ENCODE measurements at places on chromosomes 6 and 20.

GRCh38 chr6:165983112-165984072 is 184.3 kb downstream of the TBXT start:
- no peak for DNase-seq

DNA sequence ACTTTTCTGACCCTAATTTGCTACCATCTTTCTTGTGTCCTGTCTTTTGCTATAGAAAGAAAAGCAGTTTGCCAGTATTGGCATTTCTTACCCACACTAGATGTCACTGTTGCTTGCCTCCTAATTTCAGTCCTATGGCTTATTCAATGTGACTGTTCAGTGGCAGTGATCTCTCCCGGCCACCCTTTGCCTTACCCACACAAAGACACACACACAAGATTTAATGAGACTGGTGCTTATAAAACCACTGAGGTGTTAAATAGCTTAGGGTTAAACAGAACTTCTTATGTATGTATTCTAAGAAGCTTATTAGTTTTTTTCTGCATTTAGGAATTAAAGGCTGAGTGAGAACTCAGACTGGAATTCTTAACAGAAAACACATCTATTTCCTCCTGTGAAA is 233.6 kb upstream of the ASCC3 start:
- no peak for DNase-seq

DNA sequence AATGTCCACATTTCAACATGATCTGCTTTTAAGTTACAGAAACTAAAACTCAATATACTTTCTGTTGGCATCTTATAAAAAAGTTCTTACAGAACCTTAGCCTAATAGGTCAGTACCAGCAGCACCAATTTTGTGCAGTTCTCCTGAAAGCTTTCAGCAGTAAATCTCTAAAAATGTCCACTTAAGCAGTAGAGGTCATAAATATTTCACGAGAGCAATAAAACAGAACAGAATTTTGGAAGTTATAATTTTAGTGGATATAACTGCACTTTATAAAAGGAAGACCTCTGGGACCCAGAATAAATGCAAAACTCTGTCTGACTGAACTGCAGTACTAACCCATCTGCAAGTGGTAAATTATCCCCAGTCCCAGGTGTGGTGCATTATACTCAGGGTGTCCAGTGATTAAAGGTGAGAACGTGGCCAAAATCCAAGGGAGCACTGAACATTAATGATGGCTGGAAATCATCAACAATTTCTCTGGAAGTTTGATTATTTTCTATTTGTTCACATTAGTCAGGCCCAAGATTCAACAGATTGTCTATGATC is 172.6 kb upstream of the RSPO3 start:
- no peak for DNase-seq

DNA sequence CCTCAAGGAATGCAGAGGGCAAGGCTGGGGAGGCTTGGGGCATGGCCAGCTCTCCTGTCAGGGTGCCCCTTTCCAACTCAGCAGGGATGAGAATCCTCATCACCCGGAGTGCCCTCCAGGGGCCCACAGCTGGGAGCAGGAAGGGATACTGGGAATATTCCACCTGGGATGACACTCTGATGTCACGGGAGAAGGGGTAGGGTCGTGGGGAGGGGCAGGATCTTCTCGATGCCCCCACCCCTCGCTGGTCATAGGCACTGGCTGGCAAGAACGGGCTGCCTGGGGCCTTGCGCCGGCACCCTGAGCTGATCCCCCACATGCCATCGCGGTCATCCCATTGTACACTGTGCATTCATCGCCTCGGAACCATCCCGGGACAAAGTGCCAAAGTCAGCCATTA is 10.6 kb upstream of the NXT1 start:
- no peak for DNase-seq

DNA sequence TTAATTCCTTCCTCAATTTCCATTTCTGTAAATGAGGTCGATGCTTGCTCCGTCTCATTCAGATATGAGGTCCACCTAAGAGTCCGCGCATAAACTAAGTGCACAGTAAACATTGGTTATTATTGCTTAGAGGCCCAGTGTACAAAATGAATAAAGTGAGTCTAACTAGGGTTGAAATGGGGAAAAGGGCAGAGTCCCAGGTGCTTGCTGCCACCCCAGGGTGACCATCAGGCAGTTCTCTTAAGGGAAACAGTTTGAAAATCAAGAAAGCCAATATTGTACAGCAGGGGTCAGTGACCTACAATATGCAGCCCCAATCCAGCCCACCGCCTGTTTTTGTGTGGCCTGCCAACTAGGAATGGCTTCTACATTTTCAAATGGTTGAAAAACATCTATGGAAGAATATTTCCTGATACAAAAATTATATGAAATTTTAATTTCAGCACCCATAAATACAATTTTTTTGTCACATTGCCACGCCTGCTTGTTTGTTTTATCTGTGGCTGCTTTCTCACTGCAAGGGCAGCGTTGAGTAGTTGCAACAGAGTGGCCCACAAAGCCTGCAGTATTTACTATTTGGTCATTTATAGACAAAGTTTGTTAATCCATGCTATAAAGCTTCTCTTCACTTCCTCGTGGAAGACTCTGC is 43.3 kb downstream of the SLC13A3 start:
- DNase-seq = no peak

All from stimulated activated CD4-positive, alpha-beta T cell treated with anti-CD3 and anti-CD28 coated beads, Interleukin-15, amount 100 ng/mL, for 1 hour (primary cell).